H9 (cell line): ENCODE measurements at places on chromosomes 5 and 9. TPM values are rescaled to one million over a fixed set of nuclear protein-coding genes. Genes with fewer than 3 reads are reported as not detected.

The MSX2 gene
- 0.35 and 0.42 TPM in 2 replicates for total RNA-seq

- no peak overlapping the region for H3K4me3 ChIP-seq
- H3K27ac ChIP-seq = no peak overlapping the region
- H3K27me3 ChIP-seq = no peaks in the 10 kb centered on the region
- DNase-seq = no peak
These were observed 28.3 kb downstream of the CCDC69 start for GRCh38 chr5:151195622-151196021.

DNA sequence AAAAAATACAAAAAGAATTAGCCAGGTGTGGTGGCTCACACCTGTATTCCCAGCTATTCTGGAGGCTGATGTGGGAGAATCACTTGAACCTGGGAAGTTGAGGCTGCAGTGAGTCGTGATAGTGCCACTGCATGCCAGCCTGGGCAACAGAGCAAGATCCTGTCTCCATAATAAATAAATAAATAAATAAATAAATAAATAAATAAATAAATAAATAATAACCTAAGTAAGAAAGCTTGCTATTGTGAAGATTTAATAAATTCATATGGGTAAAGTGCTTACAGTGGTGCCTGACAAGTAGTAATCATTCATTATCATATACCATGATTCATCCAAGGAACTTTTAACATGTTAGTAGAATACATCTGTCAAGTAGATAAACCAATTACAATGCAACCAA lies 13.4 kb downstream of the SVEP1 start:
- no peak for DNase-seq
- no peak overlapping the region for H3K4me3 ChIP-seq
- no peak overlapping the region for H3K27ac ChIP-seq
- no peaks in the 10 kb centered on the region for H3K27me3 ChIP-seq
- no peaks in the 10 kb centered on the region for H3K4me1 ChIP-seq

DNA sequence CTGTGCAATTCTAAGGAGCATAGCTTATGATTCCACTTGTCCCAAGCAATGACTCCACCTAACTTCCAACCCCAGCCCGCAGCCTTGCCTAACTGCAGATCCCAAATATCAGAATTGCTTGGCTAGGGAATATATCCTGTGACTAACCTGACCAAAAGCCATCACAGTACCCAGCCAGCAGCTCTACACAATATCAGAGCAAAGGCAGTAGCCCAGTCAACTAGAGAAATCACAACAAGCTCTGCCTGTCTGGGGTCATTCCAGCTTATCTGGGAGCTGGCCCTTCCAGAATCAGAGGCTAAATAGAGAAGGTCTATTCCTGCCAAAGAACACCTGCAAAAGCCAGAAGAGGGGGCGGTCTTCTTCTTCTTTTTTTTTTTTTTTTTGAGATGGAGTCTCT lies 9.3 kb upstream of the KIAA1958 start:
- no peak overlapping the region for H3K27ac ChIP-seq
- peaks cover 35% of the 10 kb centered on the region for H3K36me3 ChIP-seq
- no peak overlapping the region for H3K4me3 ChIP-seq
- H3K4me1 ChIP-seq = no peaks in the 10 kb centered on the region
- no peaks in the 10 kb centered on the region for H3K27me3 ChIP-seq
- DNase-seq = no peak
